ENCODE measurements at places on chromosomes 11 and 22. TPM values are rescaled to one million over a fixed set of nuclear protein-coding genes. Genes with fewer than 3 reads are reported as not detected.

DNA sequence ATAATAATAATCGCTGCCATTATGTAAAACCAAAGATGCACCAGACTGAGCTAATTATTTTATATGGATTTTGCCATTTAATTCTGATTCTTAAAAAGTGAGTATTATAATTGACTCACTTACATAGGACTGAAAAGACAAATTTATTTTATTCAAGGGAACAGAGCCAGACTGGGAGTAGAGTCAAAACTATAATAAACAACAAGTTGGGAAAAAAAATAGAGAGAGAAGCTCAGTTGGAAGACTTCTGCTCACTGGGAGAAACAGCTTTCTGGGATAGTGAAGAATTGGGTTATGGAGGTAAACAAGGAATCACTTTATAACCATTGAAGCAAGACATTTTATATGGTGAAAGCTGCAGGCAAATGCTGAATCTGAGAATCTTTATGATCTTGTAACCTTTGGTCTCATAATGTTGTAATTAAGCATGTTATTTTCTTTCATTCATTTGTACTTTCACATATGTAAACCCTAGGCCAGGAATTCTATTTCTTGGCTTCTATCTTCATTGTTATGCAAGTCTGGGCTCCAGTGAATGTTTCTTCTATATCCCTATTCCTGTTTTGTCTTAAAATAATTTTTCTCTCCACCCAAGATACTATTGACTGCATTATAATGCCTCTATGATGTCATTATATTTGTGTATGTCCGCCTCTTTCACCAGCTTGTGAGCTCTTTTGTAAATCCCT is 725.3 kb upstream of the CCDC179 start:
- DNase-seq, result no peak

Gene ANO1
- not detected for total RNA-seq

DNA sequence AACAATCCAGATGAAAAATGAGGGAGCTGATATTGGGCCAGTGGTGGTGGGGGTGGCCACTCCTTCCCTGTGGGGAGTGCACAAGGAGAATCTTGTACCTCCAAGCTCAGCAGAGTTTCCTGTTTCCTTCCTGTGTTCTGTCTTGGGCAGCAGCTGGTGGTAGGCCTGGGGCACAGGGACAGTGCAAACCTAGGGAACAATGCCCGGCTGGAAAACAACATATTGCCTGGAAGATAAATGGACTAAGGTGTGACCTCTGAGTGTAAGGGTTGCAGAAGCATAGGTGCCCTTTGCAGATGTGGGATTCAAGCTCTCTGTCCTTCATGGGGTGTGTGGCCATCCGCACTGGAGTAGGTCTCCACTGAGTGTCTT is 5.8 kb upstream of the JAM3 start:
- DNase-seq, result no peak

- no peak for DNase-seq
These were observed 1.5 kb downstream of the ATG13 start for GRCh38 chr11:46618837-46619236.

GRCh38 chr22:36930041-36930935 is 16.9 kb downstream of the CSF2RB start:
- no peak for DNase-seq

Gene OR56A1
- not detected for total RNA-seq

GRCh38 chr22:36267896-36268485 is 15.1 kb downstream of the APOL1 start:
- no peak for DNase-seq
